Stimulated activated CD4-positive, alpha-beta T cell treated with anti-CD3 and anti-CD28 coated beads, Interleukin-1b, Interleukin-23, amount 100 ng/mL, for 1 hour (primary cell): ENCODE measurements at places on chromosomes 2 and 18.

DNA sequence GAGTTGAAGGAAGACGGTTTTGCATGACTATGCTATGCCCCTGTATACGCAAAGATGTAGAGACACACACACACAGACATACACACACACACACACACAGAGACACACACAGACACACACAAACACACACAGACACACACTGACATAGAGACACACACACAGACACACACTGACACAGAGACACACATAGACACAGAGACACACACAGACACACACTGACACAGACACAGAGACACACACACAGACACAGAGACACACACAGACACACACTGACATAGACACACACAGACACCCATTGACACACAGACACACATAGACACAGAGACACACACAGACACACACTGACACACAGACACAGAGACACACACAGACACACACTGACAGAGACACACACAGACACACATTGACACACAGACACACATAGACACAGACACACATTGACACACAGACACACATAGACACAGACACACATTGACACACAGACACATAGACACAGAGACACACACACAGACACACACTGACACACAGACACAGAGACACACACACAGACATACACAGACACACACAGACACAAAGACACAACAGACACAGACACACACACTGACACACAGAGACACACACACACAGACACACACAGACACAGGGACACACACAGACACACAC, 121.3 kb downstream of the BCL2 start:
- DNase-seq = no peak

GRCh38 chr18:59881728-59882656, 17.8 kb upstream of the PMAIP1 start:
- DNase-seq = no peak

GRCh38 chr2:132562245-132562644, 107.8 kb downstream of the LYPD1 start:
- DNase-seq = no peak

- no peak for DNase-seq
Measured at GRCh38 chr18:13316063-13316462, 97.5 kb downstream of the LDLRAD4 start.

GRCh38 chr2:190853531-190854383, 26.9 kb upstream of the GLS start:
- DNase-seq = no peak

GRCh38 chr2:198307093-198307492, 502.7 kb downstream of the PLCL1 start:
- no peak for DNase-seq

DNA sequence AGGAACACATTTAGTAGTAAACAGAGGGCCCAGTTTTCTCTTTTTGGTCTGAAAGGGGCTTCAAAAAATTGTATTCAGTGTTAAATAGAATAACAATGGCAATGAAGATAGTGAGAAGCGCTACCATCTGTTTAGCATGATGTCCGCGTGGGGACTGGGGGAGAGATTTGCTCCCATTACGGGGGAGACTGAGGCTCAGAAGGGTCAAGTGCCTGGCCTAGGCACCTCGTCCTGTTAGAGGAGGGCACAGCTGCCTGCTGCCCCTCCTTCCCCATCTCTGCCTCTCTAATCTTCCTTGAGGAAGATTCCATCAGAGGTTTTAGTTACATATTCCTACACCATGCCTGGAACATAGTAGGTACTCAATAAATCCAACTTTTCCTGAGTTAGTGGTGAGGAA, 10.1 kb upstream of the TMEM185B start:
- no peak for DNase-seq

GRCh38 chr2:235640377-235640776, 146.5 kb downstream of the AGAP1 start:
- no peak for DNase-seq

DNA sequence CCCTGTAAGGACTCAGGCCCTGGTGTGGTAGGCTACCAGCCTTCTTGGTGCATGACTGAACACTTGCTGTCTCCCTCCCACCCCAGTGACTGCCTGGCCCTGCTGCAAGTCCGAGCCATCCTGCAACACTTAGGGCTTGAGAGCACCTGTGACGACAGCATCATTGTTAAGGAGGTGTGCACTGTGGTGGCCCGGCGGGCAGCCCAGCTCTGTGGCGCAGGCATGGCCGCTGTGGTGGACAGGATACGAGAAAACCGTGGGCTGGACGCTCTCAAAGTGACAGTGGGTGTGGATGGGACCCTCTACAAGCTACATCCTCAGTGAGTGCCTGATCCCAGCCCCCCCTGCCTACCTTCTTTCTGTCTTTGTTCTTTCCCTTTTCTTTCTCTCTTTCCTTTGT, 55.2 kb downstream of the HK2 start:
- no peak for DNase-seq

DNA sequence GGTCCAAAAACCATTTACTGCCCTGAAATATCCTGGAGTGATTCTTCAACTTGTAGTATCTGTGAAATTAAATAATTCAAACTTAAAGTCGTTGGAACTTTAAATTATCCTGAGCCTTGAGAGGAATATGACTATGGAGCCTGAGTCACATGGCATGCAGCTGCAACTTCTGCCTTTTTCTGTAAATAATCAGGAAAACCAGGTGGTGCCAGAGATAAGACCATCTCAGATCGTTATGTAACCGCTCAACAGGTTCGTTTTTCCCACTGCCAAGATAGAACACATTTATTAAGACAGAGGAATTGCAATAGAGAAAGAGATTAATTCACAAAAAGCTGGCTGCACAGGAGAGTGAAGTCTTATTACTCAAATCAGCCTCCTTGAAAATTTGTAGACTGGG, 876.5 kb downstream of the SUCLG1 start:
- DNase-seq = no peak

DNA sequence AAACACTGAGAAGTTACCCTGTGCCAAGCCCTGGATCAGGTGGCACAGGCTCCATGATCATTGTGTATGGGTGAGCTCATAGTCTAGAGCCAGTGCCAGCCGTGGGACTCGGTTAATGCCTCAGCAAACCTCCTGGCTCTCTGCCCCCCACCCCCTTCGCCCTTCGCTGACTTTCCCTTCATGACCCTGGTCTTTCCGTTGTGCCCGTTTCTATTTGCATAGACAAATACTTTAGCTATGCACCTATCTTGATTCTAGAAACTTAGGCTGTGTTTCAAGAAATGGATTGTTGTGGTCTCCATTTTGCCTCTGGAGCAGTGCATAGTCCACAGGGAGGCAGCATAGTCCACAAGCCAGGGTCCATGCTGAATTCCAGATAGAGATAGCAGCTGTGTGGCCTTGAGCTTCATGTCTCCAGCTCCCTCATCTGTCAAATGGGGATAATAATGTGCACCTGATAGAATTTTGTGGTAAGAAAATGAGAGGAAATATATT, 44.8 kb upstream of the KDM3A start:
- no peak for DNase-seq

GRCh38 chr2:43158259-43158880, 68.0 kb downstream of the ZFP36L2 start:
- DNase-seq = no peak

DNA sequence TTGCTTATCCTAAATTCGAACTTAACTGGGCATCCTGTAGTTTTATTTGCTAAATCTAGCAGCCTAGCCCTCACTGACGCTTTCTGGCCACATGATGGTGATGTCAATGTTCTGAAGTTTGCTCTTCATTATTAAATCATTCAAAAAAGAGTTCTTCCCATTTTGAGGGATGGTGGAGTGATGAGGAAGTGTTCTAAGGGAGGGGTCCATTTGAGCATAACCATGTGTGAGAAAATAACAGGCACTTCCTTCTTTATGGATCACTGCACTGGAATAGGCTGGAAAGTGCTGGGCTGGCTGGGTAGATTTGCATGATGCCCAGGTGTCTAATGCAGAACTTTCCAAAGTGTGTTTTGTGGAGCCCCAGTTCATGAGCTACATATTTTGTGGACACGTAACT, 74.2 kb downstream of the TNFRSF11A start:
- DNase-seq = no peak

- DNase-seq = no peak
Measured at GRCh38 chr2:9250498-9251153, 44.0 kb downstream of the ASAP2 start.

DNA sequence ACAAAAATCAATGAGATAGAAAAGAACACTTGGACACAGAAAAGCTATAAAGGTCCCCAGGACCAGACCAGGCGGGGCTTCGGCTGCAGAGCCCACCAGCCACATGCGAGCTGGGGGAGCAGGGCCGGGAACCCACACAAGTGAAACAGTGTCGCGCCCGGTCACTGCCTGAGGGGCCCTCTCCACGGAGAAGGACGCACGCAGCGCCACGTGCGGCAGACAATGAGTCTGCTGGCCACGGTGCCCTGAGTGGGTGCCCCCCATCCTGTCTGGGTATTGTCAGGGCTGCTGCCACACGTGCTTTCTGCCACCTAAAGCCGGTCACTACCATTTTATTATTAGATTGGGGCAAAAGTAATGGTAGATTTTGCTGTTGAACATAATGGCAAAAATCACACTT, 207.9 kb upstream of the HDAC4 start:
- no peak for DNase-seq

GRCh38 chr2:54687595-54688152, 35.8 kb upstream of the EML6 start:
- no peak for DNase-seq

GRCh38 chr2:150141226-150142001, 346.1 kb downstream of the RND3 start:
- no peak for DNase-seq

- DNase-seq = no peak
Measured at GRCh38 chr18:61464551-61465142, 131.4 kb downstream of the CDH20 start.

- no peak for DNase-seq
Measured at GRCh38 chr18:62536005-62536404, 13.2 kb downstream of the ZCCHC2 start.

- no peak for DNase-seq
Measured at GRCh38 chr2:168583710-168584521, 127.8 kb downstream of the CERS6 start.

GRCh38 chr2:126882736-126883665, 15.7 kb upstream of the TEX51 start:
- no peak for DNase-seq

GRCh38 chr2:120367649-120368048, 21.7 kb downstream of the INHBB start:
- no peak for DNase-seq

- no peak for DNase-seq
Measured at GRCh38 chr2:7672685-7673071, 755.5 kb downstream of the RNF144A start.

DNA sequence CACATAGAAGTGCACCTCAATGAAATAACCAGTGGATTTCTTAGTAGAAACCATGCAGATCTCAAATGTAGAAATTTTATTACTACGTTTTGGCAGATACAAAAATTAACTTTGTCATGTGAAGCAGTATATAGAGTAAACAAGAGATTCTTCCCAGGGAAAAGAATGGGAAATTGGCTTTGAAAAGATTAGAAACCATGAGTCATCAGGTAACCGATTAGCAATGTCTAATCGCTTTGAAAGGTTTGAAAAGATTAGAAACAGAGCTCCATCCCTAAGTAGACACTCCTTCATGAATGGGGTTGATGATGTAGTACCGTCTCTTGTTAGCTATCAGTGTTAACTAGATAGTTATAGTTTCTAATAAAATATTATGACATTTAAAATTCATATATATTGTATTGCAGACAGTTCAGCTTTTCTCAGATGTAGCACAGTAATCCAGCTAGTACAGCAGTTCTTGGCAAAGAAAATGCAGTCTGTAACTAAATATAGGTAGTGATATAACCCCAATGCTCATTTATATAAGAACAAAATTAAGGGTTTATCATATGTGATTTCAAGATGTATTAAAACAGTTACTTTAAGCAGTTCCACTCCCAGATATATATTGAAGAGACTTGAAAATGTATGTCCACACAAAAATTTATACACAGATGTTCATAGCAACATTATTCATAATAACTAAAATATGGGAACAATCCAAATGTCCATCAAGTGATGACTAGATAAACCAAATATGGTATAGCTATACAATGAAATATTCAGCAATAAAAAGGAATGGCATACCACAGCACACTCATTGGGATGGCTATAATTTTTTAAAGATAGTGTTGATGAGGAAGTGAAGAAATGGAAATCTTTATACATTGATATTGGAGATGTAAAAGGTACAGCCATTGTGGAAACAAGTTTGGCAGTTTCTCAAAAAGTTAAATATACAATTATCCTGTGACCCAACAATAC, 113.9 kb downstream of the PTPN4 start:
- no peak for DNase-seq

GRCh38 chr18:65768120-65768778, 17.4 kb downstream of the CDH7 start:
- DNase-seq = no peak

GRCh38 chr2:118148809-118149208, 60.5 kb downstream of the INSIG2 start:
- no peak for DNase-seq

DNA sequence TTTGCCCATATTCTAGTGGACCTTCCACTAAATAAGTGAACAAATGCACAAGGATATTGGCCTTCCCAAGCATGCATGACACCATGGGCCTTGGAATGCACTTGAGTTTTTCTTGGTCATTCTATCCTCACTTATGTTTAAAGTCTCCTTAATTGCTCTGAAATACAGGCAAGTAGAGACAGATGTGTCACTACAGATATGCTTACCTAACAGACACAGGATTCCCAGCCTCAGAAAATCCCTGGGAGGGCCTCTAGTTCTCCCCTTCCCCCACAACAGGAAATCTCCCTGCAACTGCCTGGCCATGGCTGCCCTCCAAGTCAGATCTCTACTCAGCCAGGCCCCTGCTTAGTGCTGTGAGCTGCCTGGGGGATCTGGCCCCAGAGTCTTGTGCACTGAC, 445.2 kb downstream of the IRS1 start:
- DNase-seq = no peak

- no peak for DNase-seq
Measured at GRCh38 chr2:84071050-84071449, 388.0 kb downstream of the SUCLG1 start.

- no peak for DNase-seq
Measured at GRCh38 chr18:56835331-56835730, 184.2 kb downstream of the WDR7 start.

DNA sequence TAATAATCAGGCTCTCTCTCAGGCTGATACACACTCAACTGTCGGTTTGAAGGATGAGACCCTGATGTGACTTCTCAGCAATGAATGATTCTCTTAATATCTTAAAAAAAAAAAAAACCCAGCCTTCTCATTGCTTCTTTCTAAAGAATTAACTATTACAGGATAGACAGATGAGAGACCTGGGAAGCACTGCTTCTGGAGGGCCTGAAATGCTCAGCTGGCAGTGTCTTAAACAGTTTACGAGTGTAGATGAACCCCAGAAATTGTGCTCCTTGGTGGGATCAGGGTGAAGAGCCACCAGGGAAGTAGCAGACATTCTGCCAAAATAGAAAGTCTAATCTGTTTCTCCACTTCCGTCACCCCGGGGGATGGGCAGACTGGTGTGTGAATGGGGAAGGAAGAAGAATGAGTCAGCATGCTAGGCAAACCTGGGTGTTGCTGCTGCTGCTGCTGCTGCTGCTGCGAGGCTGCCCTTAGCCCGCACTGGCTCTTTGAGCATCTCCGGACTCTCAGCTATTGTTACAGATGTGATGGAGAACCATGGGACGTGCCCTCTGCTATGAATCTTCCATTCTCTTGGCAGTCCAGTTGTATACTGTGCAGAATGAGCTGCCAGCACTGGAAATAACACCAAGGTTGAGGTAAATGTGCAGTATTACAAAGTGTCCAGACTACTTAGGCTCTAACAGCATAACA, 158.4 kb downstream of the SETBP1 start:
- peak; percentile 30 for DNase-seq

GRCh38 chr2:65728477-65729180, 296.2 kb upstream of the SPRED2 start:
- DNase-seq = no peak
